ENCODE measurements at places on chromosomes 3 and 15.

DNA sequence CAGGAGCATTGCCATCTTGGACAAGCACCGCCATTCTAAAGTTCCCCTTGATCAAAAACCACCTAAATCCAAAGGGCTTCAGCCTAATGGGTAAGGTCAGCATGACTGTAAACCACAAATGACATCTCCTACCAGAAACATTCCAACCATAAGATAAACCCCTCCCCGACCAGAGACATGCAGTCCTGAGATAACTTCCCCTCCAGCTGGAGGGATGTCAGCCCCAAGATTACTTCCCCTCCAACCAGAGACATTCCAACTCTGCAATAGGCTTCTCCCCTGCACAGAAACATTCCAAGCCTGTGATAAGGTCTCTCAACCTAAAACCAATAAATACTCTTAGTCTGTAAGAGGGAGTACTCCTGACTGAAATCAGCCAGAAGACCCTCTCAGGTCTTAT is 62.7 kb upstream of the DNAJC19 start:
- no peak for DNase-seq

DNA sequence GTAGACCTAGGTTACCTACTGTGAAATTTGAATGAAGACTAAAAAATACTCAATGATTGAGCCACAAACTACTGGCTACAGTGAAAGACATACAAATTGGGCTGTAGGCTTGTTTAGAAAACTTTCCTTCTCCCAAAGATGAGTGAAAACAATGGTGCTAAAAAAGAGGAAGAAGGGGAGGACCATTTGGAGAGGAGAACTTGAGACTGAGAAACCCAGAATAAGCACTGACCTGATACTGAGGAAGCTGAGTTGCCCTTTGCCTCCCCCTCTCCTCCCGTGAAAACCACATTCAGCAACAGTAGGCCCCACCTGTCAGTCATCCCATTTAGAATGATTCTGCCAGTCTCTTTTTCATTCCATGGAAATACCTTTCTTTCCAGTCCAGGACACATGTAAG is 484.0 kb upstream of the TGFBR2 start:
- DNase-seq = no peak

DNA sequence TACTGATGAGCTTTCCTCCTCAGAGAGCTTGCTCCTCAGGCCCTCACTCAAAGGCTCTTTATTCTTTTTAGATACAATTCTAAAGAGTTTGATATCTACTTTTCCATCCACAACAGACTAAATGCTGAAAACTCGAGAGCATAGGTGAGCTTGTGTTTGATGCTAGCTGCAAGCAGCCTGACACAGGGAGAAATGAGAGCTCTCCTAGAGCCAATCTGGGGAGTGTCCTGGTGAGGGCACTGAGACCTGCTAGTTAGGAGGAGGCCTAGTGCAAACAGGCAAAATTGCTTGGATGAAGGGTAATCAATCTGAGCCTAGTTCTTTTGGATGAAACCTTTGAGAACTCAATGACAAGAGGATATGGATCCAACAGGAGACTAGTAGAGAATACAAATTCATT is 300.8 kb downstream of the ZBTB20 start:
- DNase-seq = no peak

DNA sequence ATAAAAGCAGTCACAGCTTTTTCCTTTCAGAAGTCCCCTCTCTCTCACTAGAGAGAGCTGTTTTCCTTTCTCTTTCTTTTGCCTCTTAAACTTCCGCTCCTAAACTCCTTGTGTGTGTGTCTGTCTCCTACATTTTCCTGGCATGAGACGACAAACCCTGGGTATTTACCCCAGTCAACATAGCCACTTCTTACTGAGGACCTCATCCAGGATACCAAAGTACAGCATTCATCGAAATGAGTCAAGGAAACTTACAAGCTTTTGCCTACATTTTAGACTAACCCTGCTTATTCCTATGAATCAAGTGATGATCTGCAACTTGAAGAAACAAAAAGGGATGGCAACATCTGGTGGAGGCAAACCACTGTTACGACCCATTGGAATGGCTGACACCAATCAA is 16.7 kb downstream of the PATL2 start:
- no peak for DNase-seq

- DNase-seq = no peak
Observed at GRCh38 chr3:126307591-126308393, 49.4 kb downstream of the KLF15 start.

DNA sequence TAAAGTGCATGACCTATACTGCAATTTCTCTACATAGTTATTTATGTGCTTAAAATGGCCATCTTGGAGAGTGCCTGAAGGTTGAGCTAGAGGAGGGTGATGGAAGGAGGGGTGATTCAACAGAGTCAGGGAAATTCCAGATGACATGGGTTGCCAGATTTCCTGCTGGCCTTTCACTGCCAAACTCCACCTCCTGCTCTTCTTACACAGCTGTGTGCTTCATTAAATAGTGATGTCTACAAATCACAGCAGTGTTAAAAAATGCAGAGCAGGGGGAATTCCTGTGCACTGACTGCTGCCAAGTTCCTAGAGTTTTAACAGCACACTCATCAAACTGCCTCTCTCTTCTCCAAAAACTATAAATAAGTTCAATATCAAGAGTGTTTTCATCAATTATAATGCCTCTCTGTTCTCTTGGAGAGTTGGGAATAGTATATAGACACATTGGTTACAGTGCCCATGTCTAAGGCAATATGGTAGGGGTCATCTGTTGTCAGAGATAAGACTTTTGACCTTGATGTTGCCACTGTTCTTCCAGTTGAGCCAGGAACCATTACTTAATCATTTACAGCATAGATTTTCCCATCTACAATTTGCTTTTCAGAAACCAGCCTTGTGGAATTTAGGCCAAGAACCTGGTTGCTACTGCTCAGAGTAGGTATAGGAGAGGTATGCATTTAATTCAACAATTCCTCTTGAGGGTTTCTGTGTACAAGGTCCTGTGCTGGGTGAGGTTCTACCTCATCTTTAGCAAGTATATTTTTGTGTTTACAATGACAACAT is 79.6 kb downstream of the TP63 start:
- peak; percentile 17 for DNase-seq

DNA sequence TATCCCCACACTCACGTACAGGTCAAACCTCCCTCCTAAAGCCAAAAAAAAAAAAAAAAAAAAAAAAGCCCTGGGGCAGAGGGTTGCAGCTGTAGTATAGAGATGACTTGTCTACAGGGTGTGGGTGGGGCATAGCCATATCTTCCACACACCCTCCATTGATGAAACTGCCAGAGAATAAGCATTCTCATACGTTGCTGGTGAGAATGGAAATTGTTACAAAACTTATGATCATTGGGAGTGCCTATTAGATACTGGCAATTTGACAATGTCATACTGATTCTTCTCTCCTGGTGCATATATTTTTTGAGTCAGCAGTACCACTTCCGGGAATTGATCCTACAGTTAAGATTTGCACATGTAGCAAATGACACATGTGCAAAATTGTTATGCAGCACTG is 11.0 kb upstream of the CTNNB1 start:
- no peak for DNase-seq

DNA sequence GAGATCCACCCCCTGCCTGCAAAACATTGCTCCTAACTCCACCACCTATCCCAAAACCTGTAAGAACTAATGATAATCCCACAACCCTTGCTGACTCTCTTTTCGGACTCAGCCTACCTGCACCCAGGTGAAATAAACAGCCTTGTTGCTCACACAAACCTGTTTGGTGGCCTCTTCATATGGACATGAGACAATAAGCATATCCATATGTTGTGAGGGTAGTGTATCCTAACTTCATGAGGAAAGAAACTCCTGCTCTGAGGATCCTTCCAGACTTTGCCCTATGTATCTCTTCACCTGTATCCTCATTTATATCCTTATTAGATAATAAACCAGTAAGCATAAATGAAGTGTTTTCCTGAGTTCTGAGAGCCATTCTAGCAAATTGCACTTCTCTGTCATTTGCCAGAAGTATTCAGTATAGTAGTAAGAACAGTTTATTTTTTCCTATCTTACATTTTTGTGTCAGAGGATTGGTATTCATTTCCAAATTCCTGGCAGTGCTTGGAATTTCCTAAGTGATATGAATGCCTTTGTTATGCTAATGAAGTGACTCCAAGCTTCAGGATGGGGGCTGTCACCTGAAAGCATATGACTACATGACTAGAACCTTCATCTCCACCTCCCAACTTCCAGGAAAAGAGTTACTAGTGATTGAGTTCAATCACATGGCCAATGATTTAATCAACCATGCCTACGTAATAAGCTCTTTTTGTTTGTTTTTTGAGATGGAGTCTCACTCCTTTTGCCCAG is 30.2 kb downstream of the TTBK2 start:
- no peak for DNase-seq

- no peak for DNase-seq
Observed at GRCh38 chr3:186110975-186111974, 2.4 kb upstream of the ETV5 start.
